ENCODE measurements at places on chromosomes 16 and 17.

GRCh38 chr17:13003454-13003851, 14.4 kb downstream of the ELAC2 start:
- DNase-seq = no peak

GRCh38 chr16:28511031-28511430, 4.4 kb upstream of the IL27 start:
- DNase-seq = no peak

DNA sequence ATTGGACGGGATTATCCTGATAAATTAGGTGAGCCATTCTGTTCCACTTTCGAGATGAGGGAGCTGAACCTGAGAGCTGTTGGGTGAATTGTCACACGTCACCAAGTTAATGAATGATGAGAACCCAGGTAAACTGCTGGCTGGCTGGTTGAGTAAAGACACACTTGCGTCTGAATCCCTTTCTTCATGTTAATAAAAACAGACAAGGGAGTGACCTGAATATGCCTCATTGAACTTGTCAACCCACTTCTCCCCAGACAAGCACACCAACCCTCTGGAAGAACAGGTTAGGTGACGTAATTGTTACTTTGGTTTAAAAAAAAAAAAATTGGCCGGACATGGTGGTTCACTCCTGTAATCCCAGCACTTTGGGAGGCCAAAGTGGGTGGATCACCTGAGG, 400.9 kb upstream of the CDH5 start:
- DNase-seq = no peak

- no peak for DNase-seq
Observed at GRCh38 chr16:50735629-50736122, 6.2 kb upstream of the CYLD start.

DNA sequence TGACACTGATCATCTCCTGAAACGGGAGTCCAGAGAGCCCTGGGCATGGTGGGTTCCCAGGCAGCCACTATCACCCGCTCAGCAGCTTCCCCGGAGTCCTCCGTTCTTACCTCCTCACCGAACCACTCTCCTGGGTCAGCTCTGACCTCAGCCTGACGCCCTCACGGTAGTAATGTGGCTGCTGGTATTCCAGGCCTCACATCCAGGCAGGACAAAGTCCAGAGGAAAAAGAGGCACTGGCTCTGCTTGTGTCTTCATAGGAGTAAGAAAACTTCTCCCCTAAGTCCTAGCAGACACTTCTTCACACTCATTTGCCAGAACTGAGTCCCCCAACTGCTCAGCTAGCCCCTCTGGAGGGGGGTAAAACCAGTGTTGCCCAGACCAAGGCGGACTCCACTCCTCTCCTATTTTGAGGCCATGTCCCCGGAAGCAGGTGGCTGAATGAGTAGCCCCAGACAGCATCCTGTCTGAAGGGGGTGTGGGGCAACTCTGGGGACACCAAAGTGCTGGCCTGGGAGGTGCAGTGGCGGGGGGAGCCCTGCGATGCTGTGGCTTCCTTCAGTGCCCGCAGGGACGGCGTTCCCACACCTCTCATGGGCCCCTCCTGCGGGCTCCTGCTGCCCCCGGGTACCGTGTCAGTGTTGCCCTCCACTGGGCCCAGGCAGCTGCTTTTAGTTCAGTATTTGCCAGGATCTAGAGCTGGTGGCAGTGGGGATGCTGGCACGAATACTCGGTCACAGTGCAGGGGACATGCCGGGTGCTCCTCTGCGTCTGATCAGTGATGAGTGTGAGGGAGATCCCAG, 5.4 kb downstream of the FSCN2 start:
- no peak for DNase-seq

- DNase-seq = no peak
Observed at GRCh38 chr16:11417487-11417886, 72.2 kb downstream of the RMI2 start.

GRCh38 chr17:48544349-48545021, 424 bp downstream of the HOXB2 start:
- DNase-seq = peak; percentile 28

GRCh38 chr17:72121164-72122009, 567 bp downstream of the SOX9 start:
- no peak for DNase-seq

DNA sequence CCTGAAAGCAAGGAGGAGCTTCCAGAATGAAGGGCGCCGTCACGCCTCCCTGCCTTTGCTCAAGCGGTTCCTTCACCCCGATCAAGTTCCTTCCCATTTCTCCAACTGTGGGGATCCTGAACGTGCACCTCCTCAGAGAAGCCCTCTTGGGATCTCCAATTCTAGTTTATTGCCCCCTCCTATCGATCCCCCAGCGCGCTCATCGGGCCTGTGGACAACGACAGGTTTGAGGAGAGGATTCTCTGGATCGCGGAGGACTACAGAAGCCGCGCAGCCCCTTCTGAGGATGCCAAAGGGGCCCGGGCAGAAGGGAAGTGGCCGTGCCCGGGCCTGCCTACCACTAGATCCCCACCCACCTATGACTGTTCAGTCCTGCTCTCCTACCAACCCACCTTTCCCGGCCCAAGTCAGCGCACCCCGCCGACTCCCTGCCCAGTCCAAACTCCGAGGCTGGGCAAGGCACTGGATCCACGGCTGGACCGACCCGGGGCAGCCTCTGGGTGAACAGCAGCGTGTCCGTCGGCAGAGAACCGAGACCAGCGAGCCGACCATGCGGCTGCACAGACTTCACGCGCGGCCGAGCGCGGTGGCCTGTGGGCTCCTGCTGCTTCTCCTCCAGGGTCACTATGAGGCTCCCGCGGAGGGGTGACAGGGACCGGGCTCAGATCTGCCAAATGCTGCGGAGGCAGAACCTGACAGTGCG, 12.8 kb upstream of the CES3 start:
- DNase-seq = no peak

DNA sequence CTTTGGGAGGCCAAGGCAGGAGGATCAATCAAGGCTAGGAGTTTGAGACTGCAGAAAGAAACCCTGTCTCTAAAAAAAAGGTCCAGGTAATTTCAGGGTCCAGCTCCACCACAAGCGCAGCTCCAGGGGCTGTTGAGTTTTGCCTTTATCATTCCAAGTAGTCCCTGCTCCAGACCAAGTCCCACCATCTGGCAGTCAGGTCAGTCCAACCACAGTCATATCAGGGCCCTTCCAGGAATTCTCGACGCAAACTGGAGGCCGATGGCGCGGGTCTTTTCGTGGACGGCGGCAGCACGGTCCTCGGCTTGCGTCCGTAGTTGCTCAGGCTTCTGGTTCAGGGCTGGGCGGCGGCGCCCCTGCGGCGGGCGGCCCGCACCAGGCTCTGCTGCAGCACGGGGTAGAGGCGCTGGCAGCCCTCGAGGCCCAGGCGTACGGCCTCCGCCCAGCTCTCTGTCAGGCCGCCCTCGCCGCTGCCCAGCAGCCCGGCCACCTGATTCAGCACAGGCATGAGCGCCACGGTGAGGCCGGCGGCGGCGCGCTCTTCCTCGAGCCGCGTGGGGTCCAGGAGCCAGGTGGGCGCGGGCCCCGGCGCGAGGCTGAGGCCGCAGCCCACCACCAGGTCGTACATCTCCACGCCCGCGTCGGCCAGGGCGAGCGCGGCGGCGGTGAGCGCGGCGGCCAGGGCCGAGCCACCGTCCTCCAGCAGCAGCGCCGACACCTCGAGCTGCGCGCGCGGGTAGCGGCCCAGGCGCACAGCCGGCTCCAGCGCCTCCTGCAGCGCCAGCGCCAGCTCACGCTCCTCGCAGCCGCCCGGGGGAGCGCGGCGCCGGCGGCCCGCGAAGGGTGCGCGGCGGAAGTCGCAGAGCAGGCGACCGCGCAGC, 752 bp downstream of the EXOSC6 start:
- DNase-seq = peak; percentile 31

DNA sequence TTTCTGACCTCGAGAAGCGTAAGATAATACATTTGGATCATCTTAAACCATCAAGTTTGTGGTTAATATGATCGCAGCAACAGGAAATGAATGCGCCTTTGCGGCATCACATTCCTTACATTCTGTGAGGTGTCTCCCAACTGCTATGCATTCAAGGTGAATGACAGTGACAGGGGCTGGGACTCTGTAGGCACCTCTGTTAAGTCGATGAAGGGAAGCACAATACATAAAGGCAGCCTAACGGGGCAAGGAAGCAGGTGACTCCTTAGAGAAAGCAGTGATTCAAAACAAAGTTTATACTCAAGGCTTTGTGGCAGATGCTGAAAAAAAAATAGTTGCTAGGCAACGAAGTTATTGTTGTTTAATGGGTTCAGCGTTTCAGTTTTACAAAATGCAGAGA, 21.6 kb upstream of the EVPL start:
- peak; percentile 38 for DNase-seq

GRCh38 chr16:73214825-73215677, 167.1 kb upstream of the ZFHX3 start:
- no peak for DNase-seq

DNA sequence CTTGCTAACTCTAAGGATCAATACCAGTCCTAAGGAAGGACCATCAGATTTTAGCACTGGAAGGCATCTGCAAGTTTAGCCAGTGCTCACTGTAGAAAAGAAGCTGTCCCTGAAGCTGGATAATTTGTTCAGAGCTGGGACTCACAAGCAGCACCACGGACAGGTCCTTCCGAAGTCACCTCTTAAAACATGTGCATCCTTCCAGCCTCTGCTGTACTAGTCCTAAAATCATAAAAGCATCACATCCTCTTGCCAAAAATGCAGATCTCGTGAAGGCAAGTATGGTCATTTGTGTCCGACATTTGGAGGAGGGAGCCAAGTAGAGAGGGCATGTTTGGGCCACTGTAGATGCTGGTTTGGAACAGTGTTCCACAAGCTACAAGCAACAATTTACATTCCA, 506.9 kb downstream of the RBFOX1 start:
- DNase-seq = no peak

GRCh38 chr16:30350134-30350871, 4.8 kb downstream of the CD2BP2 start:
- no peak for DNase-seq

GRCh38 chr17:66426397-66427033, 124.1 kb downstream of the PRKCA start:
- no peak for DNase-seq

DNA sequence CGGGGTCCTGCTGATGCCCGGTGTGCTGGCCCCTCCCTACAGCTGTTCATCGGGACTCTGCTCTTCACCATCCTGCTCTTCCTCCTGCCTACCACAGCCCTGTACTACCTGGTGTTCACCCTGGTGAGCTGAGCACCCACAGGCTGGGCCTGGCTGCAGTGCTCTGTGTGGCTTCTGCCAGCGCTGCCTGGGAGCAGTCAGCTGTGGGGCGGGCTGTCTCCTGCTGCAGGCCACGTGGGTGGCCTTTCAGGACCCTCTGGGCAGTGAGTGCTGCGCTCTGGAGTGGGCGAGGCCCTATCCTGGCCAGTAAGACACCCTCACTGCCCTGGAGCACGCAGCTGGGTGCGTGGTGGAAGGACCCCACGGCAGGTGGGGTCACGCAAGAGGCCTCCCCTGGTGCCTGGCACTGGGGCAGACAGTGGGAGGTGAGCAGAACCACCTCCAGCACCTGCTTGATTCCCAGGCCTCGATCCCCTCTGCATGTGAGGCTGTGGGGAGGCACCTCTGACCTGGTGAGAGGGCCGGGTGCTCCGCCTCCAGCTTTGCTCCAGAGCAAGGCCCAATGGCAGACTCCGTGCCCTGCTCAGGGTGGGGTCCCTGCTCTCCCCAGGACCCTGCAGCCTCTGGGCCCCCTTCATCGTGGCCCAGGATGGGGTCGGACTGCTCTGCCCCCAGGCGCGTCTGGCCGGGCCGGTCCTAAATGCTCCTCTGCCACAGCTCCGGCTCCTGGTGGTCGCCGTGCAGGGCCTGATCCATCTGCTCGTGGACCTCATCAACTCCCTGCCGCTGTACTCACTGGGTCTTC, 9.5 kb upstream of the RAB40C start:
- DNase-seq = no peak

- DNase-seq = no peak
Observed at GRCh38 chr17:42362245-42362961, 25.8 kb downstream of the STAT3 start.
